ENCODE measurements at places on chromosomes 7 and 10. TPM values are rescaled to one million over a fixed set of nuclear protein-coding genes. Genes with fewer than 3 reads are reported as not detected.

- H3K4me1 ChIP-seq = no peaks in the 10 kb centered on the region
- no peak overlapping the region for H3K4me3 ChIP-seq
- no peaks in the 10 kb centered on the region for H3K27me3 ChIP-seq
- H3K27ac ChIP-seq = no peak overlapping the region
- no peak for DNase-seq
Measured at GRCh38 chr10:62894156-62894555, 78.0 kb upstream of the EGR2 start.

GRCh38 chr7:34191162-34191561 lies 285.8 kb downstream of the BMPER start:
- H3K27ac ChIP-seq = no peak overlapping the region
- H3K4me1 ChIP-seq = no peaks in the 10 kb centered on the region
- H3K27me3 ChIP-seq = 0 out of 2 replicates have a peak, but pooled peaks cover 4% of the 10 kb centered on the region
- no peaks in the 10 kb centered on the region for H3K36me3 ChIP-seq
- no peak for DNase-seq

GRCh38 chr10:33098951-33099663 lies 141.1 kb upstream of the ITGB1 start:
- DNase-seq = no peak
- H3K36me3 ChIP-seq = no peaks in the 10 kb centered on the region
- no peak overlapping the region for H3K27ac ChIP-seq

DNA sequence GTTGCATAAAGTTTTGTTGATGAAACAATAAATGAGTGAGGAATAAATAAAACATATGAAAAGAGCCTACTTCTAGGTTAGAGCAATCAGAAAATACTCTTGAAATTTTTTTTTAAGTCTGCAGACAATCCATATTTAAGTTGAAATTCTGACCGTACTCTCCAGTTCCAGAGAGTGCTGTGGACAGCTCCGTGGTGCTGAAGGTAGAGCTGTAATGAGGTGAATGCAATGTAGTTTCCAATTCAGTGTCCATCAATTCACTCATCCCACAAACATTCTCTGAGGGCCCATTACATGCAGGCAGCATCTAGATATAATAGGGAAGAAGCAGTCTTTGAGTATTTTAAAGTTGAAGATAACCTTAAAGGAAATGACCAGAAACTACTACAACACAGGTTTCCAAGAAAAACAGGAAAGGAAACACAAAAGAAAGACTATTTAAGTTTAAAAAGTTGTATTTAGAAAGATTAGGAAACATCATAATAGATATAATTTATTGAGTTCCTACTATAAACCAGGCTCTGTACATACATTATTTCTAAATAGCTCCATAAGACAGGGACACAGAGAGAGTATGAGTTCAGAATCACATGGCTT lies 44.0 kb upstream of the CRTAC1 start:
- no peaks in the 10 kb centered on the region for H3K4me1 ChIP-seq
- no peak overlapping the region for H3K4me3 ChIP-seq
- H3K27ac ChIP-seq = no peak overlapping the region
- H3K27me3 ChIP-seq = no peaks in the 10 kb centered on the region

CFAP69 gene
- 1.8 TPM for total RNA-seq

DNA sequence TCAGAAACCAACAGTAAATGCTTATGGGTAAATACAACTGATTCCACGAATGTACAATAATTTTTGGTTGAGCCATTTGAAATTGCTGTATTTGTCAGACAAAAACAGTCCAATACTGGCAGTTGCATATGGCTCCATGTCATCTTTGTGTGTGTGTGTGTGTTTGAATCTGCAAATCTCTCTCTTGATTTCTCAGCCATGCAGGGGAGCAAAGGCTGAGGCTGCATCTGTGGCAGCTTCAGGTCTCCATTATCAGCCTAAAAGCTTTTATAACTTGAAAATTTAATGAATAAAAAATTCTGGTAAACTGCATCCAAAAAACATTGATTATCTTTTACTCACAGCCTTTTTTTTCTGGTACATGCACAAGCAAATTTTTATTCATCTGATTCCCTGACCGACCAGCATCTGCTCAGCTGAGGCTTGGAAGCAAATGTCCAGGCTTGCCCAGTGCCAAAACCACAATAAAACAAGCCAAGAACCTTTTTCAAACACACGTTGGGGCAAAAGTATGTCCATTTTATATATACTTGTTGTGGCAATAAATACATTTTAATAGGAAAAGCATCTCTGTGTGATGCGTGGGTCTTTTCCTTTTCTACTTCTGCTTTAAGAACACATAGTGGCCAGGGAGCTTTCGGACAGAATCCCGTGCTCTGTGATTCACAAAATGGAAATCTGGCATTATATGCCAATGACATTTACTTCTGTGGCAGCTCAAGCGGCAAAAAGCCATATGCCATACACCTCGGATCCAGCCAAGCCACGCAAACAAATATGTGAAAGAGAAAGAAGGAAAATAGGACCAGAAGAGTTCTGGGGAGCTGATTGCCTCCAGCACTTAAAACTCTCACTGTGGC lies 275.6 kb upstream of the AOAH start:
- DNase-seq = no peak
- no peaks in the 10 kb centered on the region for H3K36me3 ChIP-seq
- H3K4me1 ChIP-seq = peaks cover 13% of the 10 kb centered on the region
- no peak overlapping the region for H3K27ac ChIP-seq

LBX1 gene
- total RNA-seq = 13.7 TPM

DNA sequence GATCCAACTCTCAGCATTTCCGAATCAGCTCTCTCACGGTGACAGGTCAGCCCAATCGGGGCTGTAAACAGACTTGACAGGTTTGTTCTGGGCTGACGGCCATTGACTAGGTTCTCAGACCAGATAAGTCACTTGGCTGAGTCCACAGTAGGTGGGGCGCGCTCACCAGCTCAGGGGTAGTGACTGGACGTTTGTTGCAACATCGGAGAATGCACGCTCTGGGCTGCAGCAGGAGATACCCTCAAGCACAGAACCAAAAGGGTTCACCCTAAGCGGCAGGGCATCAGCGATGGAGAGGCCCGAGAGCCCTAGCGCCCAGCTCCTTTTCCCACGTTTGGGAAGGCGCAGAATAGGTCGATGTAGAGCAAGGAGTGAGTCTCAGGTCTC lies 1.8 kb downstream of the KLLN start:
- no peaks in the 10 kb centered on the region for H3K36me3 ChIP-seq
- DNase-seq = no peak
- H3K27ac ChIP-seq = no peak overlapping the region
- no peaks in the 10 kb centered on the region for H3K4me1 ChIP-seq
- no peak overlapping the region for H3K4me3 ChIP-seq

- no peak overlapping the region for H3K4me3 ChIP-seq
- H3K36me3 ChIP-seq = no peaks in the 10 kb centered on the region
- H3K4me1 ChIP-seq = peaks cover 16% of the 10 kb centered on the region
- DNase-seq = peak; percentile 76
Measured at GRCh38 chr10:35433851-35434426, 97.6 kb downstream of the CCNY start.

DNA sequence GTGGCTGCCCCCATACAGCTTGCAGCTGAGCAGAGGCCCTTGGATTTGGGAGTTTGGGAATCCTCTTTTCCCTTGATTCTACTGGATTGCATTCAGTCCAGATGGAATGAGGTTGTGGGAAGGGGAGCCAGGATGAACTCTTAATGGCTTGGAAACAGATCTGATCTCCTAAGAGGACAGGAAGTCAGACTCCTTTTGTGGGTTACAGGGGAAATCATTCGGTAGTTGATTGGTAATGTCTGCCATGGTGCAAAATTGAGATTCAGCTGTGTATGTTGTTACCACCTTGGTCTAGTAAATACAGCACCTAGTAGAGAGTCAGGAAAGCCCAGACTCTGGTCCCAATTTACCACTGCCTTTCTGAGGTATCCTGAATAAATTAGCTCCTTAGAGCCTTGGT lies 144.2 kb upstream of the TNRC18 start:
- peaks cover 8% of the 10 kb centered on the region for H3K4me1 ChIP-seq
- H3K27me3 ChIP-seq = no peaks in the 10 kb centered on the region
- no peak overlapping the region for H3K27ac ChIP-seq

- no peaks in the 10 kb centered on the region for H3K27me3 ChIP-seq
- peaks cover 34% of the 10 kb centered on the region for H3K4me1 ChIP-seq
- peak; percentile 93 for DNase-seq
- H3K27ac ChIP-seq = peak overlapping the region; percentile 69
- no peak overlapping the region for H3K4me3 ChIP-seq
- H3K36me3 ChIP-seq = peaks cover 5% of the 10 kb centered on the region
Measured at GRCh38 chr10:114623661-114624294, 34.3 kb downstream of the ABLIM1 start.

DNA sequence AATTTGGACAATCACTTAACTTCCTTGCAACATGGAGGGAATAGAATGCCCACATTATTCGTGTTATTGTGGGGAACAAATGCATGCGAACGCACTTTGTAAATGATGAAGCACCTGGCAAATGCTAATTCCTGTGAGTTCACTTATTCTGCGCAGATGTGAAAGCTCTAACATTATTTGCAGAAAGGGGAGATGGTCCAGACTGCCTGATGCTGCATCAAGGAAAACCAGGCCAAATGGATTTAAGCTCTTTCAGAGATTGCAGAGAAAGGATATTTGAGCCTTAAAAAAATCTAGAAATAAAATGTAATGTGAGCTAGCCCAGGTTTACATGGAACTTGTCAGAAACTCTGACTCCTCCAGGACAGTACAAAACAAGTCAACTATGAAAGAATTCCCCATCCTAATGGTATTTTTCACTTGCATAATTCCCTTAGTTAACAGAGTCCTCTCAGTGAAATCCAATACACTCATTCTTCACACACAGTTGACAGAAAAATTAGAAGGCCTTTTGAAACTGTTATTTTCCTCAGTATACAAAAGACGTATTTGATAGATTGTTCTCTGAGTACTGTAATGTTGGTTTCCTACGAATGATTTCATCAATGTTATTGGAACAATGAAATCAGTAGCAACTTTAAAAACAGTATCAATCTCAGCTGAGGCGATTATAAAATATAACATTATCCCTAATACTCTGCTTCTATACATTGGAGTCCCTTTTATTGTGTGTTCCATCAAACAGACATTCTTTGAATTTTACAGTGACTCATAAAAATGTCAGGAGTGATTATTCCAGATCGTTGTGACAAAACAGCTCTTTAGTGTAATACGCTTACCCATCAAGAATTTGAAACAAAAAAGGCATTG lies 136.3 kb upstream of the ANK3 start:
- no peak overlapping the region for H3K4me3 ChIP-seq
- no peaks in the 10 kb centered on the region for H3K27me3 ChIP-seq
- no peak for DNase-seq
- H3K36me3 ChIP-seq = no peaks in the 10 kb centered on the region
- H3K4me1 ChIP-seq = peaks cover 29% of the 10 kb centered on the region
- H3K27ac ChIP-seq = peak overlapping the region; percentile 16

ACTL6B gene
- total RNA-seq = not detected

ZNF746 gene
- total RNA-seq = 13.3 TPM

NRAP gene
- not detected for total RNA-seq

DNA sequence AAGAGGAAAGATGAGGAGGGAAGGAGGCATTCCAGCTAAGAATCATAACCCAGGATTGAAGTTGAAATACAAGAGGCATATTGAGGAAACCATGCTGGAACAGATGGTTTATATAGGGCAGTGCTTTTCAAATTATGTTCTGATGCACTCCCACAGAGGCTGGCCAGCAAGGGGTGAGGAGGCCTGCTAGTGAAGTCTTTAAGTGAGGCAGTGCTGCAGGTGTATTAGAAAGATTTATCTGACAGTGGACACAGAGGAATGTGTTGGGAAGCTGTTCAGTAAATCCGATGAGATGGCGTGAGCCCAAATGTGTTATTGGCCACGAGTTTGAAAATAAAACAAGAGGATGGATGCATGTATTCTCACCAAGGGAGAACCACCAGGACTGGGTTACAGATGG lies 28.6 kb downstream of the REEP3 start:
- no peaks in the 10 kb centered on the region for H3K36me3 ChIP-seq
- H3K27me3 ChIP-seq = no peaks in the 10 kb centered on the region
- no peak for DNase-seq
- no peak overlapping the region for H3K27ac ChIP-seq

CHRM2 gene
- not detected for total RNA-seq

DNA sequence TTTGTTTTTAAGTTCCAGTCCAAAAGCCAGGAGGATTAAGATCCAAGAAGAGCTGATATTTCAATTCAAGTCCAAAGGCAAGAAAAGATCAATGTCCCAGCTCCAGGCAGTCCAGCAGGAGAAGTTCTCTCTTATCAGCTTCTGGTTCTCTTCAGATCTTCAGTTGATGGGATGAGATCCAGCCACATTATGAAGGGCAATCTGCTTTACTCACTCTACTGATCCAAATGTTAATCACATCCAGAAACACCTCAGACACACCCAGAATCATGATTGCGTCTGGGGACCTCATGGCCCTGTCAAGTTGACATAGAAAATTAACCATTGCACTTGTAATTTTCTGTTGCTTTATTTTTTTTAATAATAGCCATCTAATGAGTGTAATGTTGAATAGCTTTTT lies 178.4 kb downstream of the HERPUD2 start:
- no peak for DNase-seq
- H3K27me3 ChIP-seq = peaks cover 8% of the 10 kb centered on the region
- no peak overlapping the region for H3K27ac ChIP-seq

- H3K4me3 ChIP-seq = no peak overlapping the region
- H3K4me1 ChIP-seq = no peaks in the 10 kb centered on the region
- no peak for DNase-seq
- H3K36me3 ChIP-seq = no peaks in the 10 kb centered on the region
- no peak overlapping the region for H3K27ac ChIP-seq
Measured at GRCh38 chr10:128017822-128018221, 108.4 kb downstream of the MKI67 start.

ST8SIA6 gene
- total RNA-seq = not detected

DNA sequence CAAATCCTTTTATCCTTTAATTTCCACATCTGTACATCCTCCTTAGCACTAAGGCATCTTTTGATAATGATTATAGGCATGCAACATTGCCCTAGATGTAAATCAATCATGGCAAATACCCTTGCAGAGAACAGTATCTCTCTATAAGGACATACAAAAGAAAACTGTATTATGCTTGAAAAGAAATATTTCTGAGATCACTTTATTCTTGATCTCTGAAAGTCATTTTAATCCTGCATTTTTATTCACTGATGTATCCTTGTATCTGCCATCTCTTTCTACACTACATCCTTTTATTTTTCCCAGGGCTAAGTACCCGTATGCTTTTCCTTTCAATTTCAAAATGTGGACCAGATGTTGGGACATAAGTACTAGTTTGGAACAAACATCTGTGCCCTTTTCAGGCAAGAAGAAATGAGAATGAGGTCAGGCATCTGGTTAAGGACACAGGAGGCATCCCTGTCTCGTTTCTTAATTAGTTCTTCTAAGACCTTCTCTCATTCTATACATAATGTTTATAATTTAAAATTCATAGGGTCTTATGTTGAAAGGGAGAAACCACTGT lies 338.6 kb downstream of the CNTNAP2 start:
- no peak overlapping the region for H3K4me3 ChIP-seq
- peaks cover 5% of the 10 kb centered on the region for H3K27me3 ChIP-seq
- H3K36me3 ChIP-seq = no peaks in the 10 kb centered on the region
- no peaks in the 10 kb centered on the region for H3K4me1 ChIP-seq

GRCh38 chr10:72260976-72261783 lies 12.5 kb upstream of the DDIT4 start:
- no peaks in the 10 kb centered on the region for H3K36me3 ChIP-seq
- H3K27ac ChIP-seq = peak overlapping the region; percentile 90
- no peak for DNase-seq
- H3K4me3 ChIP-seq = peak overlapping the region; percentile 51
- no peaks in the 10 kb centered on the region for H3K27me3 ChIP-seq
- peaks cover 32% of the 10 kb centered on the region for H3K4me1 ChIP-seq

- no peak overlapping the region for H3K4me3 ChIP-seq
- H3K27ac ChIP-seq = no peak overlapping the region
- peaks cover 21% of the 10 kb centered on the region for H3K4me1 ChIP-seq
- H3K27me3 ChIP-seq = no peaks in the 10 kb centered on the region
- no peaks in the 10 kb centered on the region for H3K36me3 ChIP-seq
Measured at GRCh38 chr10:69495666-69496065, 44.4 kb downstream of the TSPAN15 start.

Measured in SJCRH30 (cell line).